GM23248 (cell line): ENCODE measurements at places on chromosomes 7 and 10. TPM values are rescaled to one million over a fixed set of nuclear protein-coding genes. Genes with fewer than 3 reads are reported as not detected.

Gene TAS2R41
- polyA plus RNA-seq = not detected in 2 replicates

Gene DDC
- not detected in 2 replicates for polyA plus RNA-seq

Gene GJD4
- polyA plus RNA-seq = not detected in 2 replicates

Gene ZNF680
- polyA plus RNA-seq = 3.6 and 5.0 TPM in 2 replicates

Gene CYP3A4
- not detected in 2 replicates for polyA plus RNA-seq

Gene ARHGAP21
- 26.4 and 28.7 TPM in 2 replicates for polyA plus RNA-seq

Gene KCNIP2
- 0.15 and 0.24 TPM in 2 replicates for polyA plus RNA-seq

Gene GPC2
- polyA plus RNA-seq = 0.16 TPM in 1 of 2 replicates, not detected in the other

Gene CYP17A1
- not detected in 2 replicates for polyA plus RNA-seq

Gene ACSL5
- polyA plus RNA-seq = 1.5 and 1.7 TPM in 2 replicates

Gene LRIT1
- not detected in 2 replicates for polyA plus RNA-seq

Gene UPP1
- polyA plus RNA-seq = 33.2 and 38.1 TPM in 2 replicates

Gene PYROXD2
- 12.0 and 12.1 TPM in 2 replicates for polyA plus RNA-seq

Gene SCART1
- polyA plus RNA-seq = 0.15 and 0.16 TPM in 2 replicates

Gene MRPS17
- polyA plus RNA-seq = 22.2 and 22.3 TPM in 2 replicates

Gene ZYX
- polyA plus RNA-seq = 380 and 396 TPM in 2 replicates

Gene MYH16
- polyA plus RNA-seq = not detected in 2 replicates

Gene TFPI2
- polyA plus RNA-seq = 706 and 730 TPM in 2 replicates

- peak; percentile 4 for DNase-seq
These were observed 5.8 kb upstream of the PDCD4 start for GRCh38 chr10:110865809-110866482.

GRCh38 chr7:23210506-23210905 lies 28.7 kb downstream of the NUP42 start:
- no peak for DNase-seq

GRCh38 chr10:3203972-3204371 lies 31.4 kb upstream of the PITRM1 start:
- no peak for DNase-seq

DNA sequence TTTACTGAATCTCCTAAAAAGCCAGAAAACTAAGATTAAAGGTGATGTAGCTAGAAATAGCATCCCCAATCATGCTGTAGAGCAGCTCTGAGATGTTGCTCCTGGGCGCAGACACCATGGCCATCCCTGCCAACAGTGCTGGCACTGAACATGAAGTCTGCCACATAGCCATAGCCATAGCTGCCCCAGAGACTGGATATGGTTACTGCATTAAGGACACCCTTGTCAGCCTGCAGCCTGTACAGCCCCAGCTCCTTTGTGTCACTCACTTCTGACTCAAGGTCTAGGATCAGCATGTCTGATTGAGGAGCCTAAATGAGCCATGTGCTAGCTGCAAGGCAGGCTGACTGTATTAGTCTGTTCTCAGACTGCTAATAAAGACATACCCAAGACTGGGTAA lies 284.6 kb downstream of the RPS24 start:
- DNase-seq = no peak

DNA sequence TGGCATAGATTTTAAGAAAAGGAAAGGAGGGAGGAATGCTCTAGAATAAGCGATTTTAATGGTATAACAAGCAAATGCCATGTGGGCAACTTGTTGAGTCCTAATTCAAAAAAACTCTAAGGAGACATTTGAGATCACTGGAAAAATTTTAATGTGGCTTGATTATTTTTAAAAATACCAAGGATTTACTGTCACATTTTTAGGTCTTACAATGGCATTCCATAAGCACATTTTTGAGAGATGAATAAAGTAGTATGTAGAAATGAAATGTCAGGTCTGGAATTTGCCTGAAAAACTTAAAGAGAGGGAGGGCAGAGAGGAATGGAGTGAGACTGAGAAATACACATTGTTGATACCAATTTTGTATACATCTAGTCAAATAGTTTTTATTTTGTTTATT lies 20.3 kb downstream of the NCAPG2 start:
- DNase-seq = peak; percentile 47

DNA sequence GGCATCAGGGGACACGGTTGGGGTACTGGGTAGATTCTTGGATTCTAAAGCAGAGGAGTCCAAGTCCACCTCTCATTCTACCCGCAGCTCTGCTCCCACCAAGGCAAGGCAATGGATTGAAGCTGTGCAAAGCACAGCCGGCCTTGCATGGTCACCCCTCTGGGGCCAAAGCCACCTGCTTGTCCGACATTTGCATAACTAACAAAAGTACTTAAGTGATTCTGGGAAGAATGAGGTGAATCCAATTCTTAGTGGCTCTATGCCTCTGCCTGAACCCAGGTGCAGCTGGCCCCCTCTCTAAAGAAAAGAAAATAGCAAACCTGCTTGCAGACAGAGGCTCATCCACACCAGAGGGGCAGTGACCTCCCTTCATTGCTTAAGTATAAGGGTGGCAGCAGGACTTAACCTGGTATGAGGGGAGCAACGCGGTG lies 10.7 kb upstream of the COBL start:
- DNase-seq = no peak

DNA sequence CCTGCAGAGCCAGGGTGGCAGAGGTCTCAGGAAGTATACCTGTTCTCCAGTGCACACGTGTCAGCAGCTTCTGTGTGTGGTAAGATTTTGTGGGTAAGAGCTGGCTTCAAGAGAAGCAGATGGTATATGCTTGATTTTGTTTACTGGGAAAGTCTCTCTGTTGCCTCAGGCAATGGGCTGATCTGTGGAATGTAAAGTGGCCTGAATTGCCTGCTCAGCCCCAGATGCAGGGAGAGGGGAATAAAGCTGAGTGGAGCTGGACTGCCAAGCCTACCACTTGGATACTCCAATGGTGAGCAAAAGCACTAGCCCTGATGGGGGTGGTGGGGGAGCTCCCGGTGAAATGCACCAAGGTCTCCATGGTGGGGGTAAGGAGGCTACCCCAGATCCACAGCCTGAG lies 156.1 kb downstream of the WDR11 start:
- no peak for DNase-seq

DNA sequence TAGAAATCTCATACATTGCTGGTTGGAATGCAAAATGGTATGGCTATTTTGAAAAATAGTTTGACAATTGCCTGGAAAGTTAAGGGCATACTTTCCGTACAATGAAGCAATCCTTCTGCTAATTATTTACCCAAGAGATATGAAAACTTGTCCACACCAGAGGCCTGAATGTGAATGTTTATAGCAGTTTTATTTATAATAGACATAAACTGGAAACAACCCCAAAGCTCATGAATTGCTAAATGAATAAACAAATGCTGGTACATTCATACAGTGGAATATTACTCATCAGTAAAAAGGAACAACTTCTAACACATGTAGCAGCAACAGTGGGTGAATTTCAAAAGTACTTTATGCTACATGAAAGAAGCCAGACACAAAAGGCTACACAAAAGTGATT lies 42.7 kb downstream of the MMRN2 start:
- no peak for DNase-seq

GRCh38 chr10:126397640-126398382 lies 9.5 kb upstream of the ADAM12 start:
- DNase-seq = peak; percentile 96

GRCh38 chr10:87887146-87887545 lies 23.7 kb downstream of the PTEN start:
- no peak for DNase-seq

- DNase-seq = no peak
These were observed 4.0 kb downstream of the MAFK start for GRCh38 chr7:1534330-1535099.

- peak; percentile 48 for DNase-seq
These were observed 7.4 kb upstream of the VIM start for GRCh38 chr10:17220652-17221100.

- DNase-seq = no peak
These were observed 73.7 kb downstream of the WDFY4 start for GRCh38 chr10:48758411-48758810.

- DNase-seq = peak; percentile 65
These were observed 37.6 kb downstream of the R3HCC1L start for GRCh38 chr10:98172073-98172472.

DNA sequence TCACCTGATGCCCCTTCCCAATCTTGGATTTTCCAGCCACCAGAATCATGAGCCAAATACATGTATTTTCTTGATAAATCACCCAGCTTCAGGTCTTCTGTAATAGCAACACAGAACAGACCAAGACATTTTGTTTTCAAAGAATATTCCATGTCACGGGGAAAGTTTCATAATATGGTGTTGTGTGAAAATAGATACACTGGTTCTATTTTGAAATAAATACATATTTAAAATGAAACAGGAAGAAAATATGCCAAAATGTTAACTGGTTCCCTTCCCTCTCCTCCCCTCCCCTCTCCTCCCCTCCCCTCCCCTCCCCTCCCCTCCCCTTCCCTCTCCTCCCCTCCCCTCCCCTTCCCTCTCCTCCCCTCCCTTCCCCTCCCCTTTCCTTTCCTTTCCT lies 30.3 kb upstream of the CAMK1D start:
- no peak for DNase-seq

DNA sequence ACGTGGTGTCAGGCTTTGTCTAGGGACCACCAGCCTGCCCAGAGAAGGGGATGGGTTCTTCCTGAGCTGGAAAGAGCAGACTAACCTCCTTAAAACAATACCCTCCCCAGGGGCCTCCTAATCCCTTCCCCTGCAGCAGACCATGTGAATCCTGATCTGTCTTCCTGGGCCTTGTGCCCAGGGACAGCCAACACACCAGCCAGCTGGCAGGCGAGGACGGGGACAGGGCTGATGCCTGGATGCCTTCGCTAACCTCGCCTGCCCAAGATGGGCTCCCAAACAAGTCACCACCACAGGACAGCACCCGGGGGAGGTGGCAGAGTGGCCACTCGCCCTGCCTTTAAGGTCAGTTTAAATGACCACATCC lies 17.6 kb downstream of the PODXL start:
- peak; percentile 68 for DNase-seq

- no peak for DNase-seq
These were observed 17.3 kb downstream of the PRSS58 start for GRCh38 chr7:142240546-142240945.

GRCh38 chr10:132096223-132096622 lies 30.5 kb downstream of the JAKMIP3 start:
- DNase-seq = peak; percentile 36

- DNase-seq = peak; percentile 86
These were observed 501.6 kb downstream of the GALNT17 start for GRCh38 chr7:71633551-71634008.

GRCh38 chr7:131265227-131265626 lies 62.4 kb upstream of the MKLN1 start:
- no peak for DNase-seq

DNA sequence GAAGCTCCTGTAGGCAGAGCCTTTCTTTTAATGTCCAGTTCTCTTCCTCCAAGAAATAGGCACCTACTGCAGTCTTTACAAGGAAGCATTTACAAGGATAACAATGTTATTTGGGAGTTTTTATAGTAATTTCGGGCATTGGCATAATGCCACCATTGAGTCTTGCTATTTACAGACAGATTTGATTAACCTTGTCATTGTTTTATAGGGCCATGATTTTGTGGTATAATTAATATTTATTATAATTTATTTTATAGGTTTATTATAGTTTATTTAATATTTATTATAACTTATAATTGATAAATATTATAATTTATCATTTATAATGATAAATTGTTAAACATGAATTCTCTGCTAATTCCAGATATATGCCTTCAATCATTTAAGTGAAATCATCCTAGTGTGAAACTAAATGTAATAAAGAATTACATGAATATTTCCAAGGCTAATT lies 573 bp upstream of the POT1 start:
- DNase-seq = no peak

DNA sequence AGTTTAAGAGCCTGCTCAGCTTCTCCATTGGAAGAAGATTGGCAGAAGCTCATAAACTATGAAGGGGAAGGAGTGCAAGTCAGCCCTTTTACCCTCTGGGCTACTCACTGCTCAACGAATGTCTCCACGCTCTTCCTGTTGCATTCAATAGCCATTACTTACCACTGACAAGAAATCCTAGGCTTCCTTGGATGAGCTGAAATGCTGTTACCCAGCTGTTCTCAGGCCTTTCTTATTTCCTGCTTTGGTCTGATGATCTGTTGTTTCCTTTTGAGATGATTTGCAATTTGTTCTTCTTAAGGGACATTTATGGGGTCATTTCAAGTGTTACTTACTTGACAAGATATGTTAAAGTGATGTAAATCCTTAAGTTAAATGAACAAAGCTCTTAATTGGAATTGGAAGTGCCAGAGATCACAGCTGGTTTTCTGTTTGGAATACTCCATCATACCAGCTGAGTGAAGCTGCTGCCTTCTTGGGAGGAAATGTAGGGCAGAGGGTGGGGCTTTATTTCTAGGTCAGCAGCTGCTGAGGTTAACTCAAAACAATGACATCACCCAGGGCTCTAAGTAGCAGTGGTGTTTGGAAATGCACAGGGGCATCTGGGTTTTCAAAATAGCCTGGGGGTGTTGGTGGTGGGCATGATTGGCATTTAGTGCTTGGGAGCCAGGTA lies 170.0 kb downstream of the PRKCQ start:
- DNase-seq = peak; percentile 78

- DNase-seq = peak; percentile 73
These were observed 201.7 kb upstream of the PRSS58 start for GRCh38 chr7:142459551-142459963.

GRCh38 chr7:74405899-74406512 lies 47.7 kb upstream of the GTF2IRD1 start:
- no peak for DNase-seq

GRCh38 chr10:95694665-95695064 lies 938 bp upstream of the TCTN3 start:
- no peak for DNase-seq

GRCh38 chr7:158467562-158467961 lies 120.1 kb downstream of the PTPRN2 start:
- DNase-seq = no peak

DNA sequence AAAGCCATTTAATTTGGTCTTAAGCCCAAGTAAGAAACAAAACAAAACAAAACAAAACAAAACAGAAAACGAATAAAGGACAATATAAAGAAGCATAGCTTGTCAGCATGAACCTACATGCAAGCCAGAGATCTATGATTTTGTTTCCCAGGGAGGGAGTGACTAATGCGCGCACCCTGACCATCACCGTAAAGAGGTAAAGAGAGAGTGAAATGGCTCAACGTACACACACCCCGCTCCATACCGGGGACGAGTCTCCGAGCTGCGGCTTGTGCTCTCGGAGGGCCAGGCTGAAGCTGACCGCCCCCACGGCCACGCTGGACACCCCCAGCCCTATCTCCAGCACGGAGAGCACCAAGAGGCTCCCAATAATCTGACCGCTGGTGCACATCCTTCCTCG lies 1.1 kb downstream of the TMEM196 start:
- DNase-seq = no peak

- no peak for DNase-seq
These were observed 213.0 kb downstream of the BAMBI start for GRCh38 chr10:28890121-28890950.
